ENCODE measurements at places on chromosomes 7 and 10. TPM values are rescaled to one million over a fixed set of nuclear protein-coding genes. Genes with fewer than 3 reads are reported as not detected.
A peak's percentile ranks its signal among the peaks of the same experiment; 100 is the strongest.

The VWA2 gene
- total RNA-seq: not detected

GRCh38 chr7:142569851-142570250, 179.4 kb upstream of the PRSS1 start:
- no peak for DNase-seq
- no peak overlapping the region for H3K4me3 ChIP-seq
- peaks cover 10% of the 10 kb centered on the region for H3K27me3 ChIP-seq

DNA sequence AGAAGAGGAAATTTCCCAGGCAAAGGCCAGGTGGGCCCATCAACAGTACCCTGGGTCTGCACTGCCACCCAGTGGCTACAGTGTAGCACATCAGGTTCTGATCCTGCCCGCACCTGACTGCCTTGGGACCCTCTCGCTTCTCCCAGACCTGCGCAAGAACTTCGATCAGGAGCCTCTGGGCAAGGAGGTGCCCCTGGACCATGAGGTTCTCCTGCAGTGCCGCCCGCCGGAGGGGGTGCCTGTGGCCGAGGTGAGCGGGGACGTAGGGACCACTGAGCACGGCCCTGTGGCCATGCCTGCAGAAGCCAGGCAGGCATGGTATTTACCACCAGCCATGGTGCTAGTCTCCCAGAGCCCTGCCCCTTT, 33.9 kb upstream of the SLC29A3 start:
- H3K4me3 ChIP-seq: no peak overlapping the region
- H3K36me3 ChIP-seq: peaks cover 4% of the 10 kb centered on the region
- H3K4me1 ChIP-seq: peaks cover 10% of the 10 kb centered on the region
- peak; percentile 67 for DNase-seq
- no peak overlapping the region for H3K27ac ChIP-seq
- H3K27me3 ChIP-seq: no peaks in the 10 kb centered on the region

The EVX1 gene
- total RNA-seq: not detected

- H3K4me1 ChIP-seq: peaks cover 5% of the 10 kb centered on the region
- H3K36me3 ChIP-seq: no peaks in the 10 kb centered on the region
- no peak within 1 kb of the TSS for H3K27ac ChIP-seq
- DNase-seq: peak; percentile 59
- H3K27me3 ChIP-seq: peaks cover 61% of the 10 kb centered on the region
These were observed at the start of gene GJC3 for GRCh38 chr7:99928994-99929729. Gene GJC3 (minus strand): TSS chr7:99929620. CDS start chr7:99929620, 0 bp downstream.

The LOXL4 gene
- not detected for total RNA-seq

The VAX1 gene
- total RNA-seq: 65.1 TPM

The CYP17A1 gene
- total RNA-seq: not detected

DNA sequence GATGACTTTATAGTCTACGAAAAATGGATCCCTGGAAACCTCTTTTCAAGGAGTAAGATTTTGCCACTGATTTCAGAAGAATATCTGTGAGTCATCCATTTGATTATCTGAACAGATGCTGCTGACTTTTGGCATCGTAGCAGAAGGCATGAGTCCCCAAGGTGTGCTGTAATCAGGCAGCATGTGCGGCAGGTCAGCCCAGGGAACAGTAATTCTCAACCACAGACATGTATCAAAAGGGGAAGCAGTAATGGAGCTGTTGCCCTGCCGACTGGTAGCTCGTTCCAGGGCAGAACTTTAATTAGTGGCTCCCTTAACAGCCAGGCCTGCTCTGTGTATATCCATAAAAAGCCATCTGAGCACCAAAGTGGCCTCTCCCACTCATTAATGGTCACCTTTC, 5.7 kb upstream of the VWC2 start:
- no peak overlapping the region for H3K4me3 ChIP-seq
- H3K27ac ChIP-seq: no peak overlapping the region
- H3K4me1 ChIP-seq: no peaks in the 10 kb centered on the region
- peaks cover under 1% of the 10 kb centered on the region for H3K27me3 ChIP-seq
- H3K36me3 ChIP-seq: no peaks in the 10 kb centered on the region

- H3K4me1 ChIP-seq: no peaks in the 10 kb centered on the region
- no peaks in the 10 kb centered on the region for H3K36me3 ChIP-seq
- no peak for DNase-seq
- H3K27me3 ChIP-seq: no peaks in the 10 kb centered on the region
- H3K27ac ChIP-seq: no peak overlapping the region
These were observed 91.0 kb downstream of the CDH23 start for GRCh38 chr10:71487726-71488125.

The SEMA3A gene
- total RNA-seq: 22.8 TPM
